Tongue (tissue), 3 donors: ENCODE measurements at places on chromosomes 13 and 19.

DNA sequence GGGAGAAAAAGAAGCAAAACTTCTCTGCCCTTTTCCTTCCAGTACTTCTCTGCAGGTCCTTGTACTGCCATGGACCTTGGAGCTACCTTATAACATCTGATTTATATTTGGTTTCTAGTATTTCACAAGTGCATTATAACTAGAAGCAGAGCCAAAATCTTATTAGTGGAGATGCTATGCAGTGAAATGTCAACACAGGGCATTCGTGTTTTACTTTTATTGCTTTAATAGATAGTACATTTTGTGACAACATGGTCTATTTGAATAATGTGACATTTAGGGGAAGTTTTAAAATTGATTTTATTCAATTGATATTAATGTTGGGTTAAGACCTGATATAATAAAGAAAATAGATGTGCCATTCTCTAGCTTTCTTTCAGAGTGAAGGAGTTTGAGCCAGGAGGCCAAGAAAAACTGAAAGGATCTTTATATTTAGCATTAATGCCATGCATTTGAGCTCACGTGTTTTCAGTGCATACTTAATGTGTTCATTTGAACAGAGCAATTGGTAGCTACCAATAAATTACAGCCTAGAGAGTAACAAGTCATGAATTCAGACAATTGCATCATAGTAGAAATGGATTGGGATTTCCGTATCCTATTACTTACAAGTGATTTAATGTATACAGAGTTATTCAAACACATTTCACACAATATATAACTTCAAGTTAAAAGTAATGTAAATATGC lies 863.8 kb downstream of the GPC5 start:
- DNase-seq = no peak

GRCh38 chr13:92959790-92960189 lies 266.8 kb upstream of the GPC6 start:
- DNase-seq = no peak

DNA sequence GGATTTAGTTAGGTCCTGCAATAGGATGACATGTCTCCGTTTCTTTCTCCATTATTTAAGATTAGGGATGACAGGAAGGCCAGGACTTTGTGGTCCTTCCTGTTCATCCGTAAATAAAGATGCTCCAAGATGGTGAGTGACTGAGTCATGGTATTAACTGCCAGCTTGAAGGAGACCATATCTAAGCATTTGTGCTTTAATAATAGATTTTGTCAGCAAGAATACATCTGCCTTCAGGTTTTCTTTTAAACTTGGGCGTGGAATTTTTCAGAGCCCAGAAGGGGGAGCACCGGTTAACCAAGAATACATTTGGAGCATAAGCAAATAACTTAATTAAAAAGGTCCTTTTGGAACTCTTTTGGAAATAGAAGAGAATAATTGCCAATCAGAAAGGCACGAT lies 68.2 kb downstream of the ARHGAP35 start:
- no peak for DNase-seq

DNA sequence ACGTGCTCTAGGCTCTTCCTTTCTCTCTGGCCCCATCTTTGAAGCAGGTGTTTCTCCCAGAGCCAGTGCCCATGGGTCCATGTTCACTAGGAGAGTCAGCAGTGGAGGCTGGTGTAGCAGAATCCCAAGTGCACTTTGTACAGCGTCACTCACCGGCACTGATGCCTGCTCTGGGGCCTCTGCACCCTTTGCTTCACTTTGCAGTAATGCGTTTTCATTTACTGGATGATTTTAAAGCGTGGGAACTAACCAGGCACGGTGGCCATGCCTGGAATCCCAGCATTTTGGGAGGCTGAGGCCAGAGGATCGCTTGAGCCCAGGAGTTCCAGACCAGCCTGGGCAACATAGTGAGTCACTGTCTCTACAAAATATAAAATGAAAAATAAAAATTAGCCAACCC lies 30.7 kb downstream of the SLC25A42 start:
- DNase-seq = no peak

GRCh38 chr19:56294549-56294948 lies 20.1 kb downstream of the ZSCAN5A start:
- DNase-seq = no peak

- DNase-seq = no peak
Measured at GRCh38 chr19:35946203-35946602, 10.0 kb downstream of the LRFN3 start.

GRCh38 chr19:39740395-39740794 lies 2.6 kb upstream of the CLC start:
- no peak for DNase-seq

DNA sequence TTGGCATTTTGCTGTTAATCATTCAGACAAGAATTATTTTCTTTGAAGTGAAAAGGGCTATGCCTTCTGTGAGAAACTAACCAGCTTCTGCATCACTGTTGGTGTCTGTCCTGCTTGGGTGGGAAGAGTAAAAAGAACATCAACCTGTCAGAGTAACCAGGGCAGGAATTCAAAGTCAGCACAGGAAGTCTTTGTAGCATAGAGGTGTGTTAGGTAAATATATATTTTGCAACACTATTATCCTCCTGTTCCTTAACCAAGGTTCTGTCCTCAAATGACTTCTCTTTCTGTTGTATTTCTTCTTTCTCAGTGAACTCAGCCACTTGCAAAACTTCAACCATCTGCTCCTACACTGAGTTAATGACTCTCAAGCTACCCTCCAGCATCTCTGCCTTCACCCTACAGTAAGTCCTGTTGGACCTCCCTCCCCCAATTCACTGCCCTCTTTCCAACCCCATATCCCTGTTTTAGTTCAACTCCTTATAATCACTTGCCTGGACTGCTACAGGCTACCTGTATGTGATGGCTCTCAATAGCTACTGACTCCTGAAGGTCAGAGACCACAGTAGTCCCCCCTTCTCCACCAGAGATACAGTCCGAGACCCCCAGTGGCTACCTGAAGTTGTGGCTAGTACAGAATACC lies 49.9 kb downstream of the SMAD9 start:
- DNase-seq = no peak
